ENCODE measurements at places on chromosomes 5 and 9. TPM values are rescaled to one million over a fixed set of nuclear protein-coding genes. Genes with fewer than 3 reads are reported as not detected.

The CDX1 gene
- total RNA-seq = not detected

The PCDHGC4 gene
- total RNA-seq = 0.90 TPM

DNA sequence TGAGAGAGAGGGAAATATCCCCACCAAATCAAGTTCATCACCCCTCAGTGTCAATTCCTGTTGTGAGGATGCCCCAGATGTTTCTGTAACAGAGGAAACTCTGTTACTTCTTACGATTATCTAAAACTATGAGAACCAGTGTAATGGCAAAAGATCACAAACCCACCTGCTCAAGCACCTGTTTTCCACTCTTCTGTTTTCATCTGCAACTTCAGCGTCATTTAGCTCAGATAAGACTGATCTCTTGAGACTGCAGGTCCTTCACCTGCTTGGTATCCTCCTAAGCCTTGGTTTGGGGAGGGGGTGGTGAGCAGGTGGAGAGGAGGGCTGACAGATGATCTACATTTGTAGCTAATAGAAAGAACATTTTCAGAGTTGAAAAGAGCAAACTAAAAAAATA lies 229.3 kb downstream of the SLF1 start:
- no peak for DNase-seq

DNA sequence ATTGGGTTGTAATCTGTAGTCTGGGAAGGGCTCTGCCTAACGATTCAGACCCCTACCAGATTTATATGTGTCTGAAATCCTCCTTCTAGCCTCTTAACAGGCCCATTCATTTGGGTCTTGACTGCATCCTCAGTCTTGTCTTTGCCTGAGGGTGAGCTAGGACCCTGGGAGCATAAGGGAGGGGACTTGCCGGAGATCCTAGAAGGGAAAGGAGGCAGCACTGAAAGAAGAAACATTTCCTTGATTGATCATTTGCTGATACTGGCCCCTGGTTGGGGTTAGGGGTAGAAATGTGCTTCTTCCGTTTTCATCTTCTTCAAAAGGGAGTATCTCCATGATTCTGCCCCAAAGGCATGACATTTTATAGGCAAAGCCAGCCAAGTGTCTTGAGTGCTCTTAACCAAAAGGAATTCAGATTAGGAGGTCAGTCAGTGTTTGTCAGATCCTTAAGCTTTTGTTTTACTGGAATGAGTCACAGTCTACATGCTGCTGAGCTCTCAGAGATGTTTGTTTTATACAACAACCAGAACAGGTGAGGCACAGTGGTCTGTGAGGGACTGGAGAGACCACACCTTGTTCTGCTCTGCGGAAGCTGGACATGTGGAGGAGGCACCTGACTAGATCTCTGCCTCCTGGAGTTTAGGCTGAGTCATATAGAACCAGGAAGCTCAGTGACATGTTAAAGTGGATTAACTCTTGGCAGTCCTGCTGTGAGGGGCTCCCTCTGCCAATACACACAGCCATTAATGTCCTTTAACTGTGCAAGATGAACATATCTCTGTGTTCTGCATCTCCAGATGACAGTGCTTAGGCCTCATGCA lies 37.7 kb downstream of the PCDHAC2 start:
- peak; percentile 22 for DNase-seq

DNA sequence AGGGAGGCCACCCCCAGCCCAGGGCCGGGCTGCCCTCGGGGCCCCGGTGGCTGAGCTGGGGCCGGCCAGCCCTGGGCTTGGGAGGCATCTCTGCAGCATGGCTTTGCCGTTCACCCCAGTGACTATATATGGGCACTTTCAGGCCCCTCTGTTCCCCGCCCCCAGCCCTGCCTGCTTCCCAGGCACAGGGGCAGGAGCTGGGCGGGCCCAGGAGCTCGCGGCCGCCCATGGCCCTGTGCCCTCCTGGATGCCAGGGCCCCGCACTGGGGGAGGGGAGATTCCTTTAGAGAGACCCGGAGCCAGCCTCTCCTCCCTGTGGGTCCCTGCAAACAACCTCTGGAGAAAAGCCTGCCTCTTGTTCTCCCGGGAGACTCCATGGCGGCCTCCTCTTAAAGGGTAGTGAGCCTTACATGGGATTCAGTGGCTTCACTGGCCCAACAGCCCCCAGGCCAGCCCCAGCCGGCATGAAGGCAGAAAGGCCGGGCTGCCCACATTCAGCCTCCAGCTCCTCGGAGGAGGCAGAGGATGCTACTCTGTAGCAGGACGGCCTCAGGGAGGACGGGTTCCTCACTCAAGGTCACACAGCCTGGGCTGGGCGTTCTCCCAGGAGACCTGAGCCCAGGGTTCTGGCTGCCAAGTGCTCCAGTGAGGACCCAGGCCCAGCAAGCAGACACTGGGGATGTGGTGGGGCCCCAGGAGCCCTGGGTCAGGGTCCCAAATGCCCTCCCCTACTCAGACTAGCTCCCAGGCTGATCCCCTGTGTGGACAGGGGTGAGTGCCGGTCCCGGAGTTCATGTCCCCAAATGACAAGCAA lies 4.1 kb downstream of the NACC2 start:
- no peak for DNase-seq

GRCh38 chr5:114822863-114823262 lies 346.8 kb downstream of the TRIM36 start:
- DNase-seq = no peak

- no peak for DNase-seq
Measured at GRCh38 chr5:40235471-40236400, 444.0 kb upstream of the PTGER4 start.

GRCh38 chr5:170178814-170179213 lies 54.0 kb upstream of the C5orf58 start:
- DNase-seq = no peak

DNA sequence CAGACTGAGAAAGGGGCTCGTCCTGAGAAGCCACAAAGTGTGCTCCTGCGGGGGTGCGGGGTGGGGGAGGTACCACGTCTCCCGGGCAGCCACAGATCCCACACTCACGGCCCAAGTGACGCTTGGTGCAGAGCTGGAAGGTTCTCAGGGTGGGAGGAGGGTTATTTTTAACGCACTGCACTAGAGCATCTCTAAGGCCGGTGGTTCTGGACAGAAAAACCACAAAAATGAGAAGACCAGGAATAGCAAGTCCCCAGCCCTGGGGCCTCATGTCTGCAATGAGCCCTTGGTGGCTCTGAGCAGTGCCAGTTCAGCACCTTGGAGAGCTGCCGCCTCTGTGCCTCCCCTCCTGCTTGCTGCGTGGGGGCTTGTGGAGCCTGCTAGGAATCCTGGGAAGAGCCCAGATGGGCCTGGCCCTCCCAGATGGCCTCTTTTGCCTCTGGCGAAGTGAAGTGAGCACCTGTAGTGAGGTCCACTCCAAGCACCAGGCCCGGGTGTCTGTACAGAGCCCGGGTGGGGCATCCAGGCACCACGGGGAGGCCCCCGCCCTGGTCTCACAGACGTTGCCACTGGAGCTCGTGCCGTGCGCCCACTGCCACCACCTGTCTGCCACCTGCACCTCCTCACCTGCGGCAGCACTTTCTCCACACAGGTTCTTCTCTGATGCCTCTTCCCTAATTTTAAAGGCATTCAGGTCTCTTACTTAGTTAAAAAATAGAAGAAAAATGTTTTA lies 48.9 kb upstream of the CACNA1B start:
- no peak for DNase-seq

All from endothelial cell of umbilical vein (primary cell).